Activated T-cell treated with anti-CD3 and anti-CD28 coated beads, Interleukin-2, amount 50 U/mL, for 48 hours (primary cell): ENCODE measurements at places on chromosomes 16 and 17.
A peak's percentile ranks its signal among the peaks of the same experiment; 100 is the strongest.

DNA sequence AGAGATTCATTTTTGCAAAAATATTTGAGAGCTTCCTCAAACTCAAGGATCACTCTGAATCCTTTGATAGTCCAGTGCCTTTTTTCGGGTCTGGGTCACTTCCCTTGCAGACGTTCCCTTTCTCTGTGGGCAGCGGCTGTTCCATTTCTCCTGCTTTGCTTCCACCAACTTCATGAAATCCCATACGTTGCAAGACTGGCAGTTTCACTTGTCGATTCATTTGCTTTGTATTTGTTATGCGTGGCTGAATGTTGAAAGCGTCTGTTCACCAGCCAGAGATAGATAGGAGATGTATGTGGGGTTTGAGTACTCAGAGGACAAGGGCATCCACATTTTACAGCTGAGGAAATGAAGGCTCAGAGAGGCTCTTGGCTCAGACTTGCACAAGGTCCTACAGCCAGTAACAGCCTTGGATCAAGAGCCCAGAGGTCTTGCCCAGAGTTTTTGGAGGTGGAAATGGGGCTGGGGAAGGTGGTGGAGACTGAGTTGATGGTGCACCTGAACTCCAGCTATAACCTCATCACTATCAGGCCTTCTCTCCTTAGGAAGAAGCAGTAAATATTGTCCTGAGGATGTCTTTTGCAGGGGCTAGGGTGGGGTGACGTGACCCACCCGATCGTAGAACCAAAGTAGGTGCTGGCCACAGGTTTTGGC is 1.3 kb upstream of the CCDC102A start:
- peak; percentile 46 for DNase-seq

GRCh38 chr17:46875849-46876352 is 24.5 kb downstream of the WNT9B start:
- no peak for DNase-seq

- DNase-seq, result no peak
These were observed 46.1 kb downstream of the ANKRD11 start for GRCh38 chr16:89444151-89444723.

DNA sequence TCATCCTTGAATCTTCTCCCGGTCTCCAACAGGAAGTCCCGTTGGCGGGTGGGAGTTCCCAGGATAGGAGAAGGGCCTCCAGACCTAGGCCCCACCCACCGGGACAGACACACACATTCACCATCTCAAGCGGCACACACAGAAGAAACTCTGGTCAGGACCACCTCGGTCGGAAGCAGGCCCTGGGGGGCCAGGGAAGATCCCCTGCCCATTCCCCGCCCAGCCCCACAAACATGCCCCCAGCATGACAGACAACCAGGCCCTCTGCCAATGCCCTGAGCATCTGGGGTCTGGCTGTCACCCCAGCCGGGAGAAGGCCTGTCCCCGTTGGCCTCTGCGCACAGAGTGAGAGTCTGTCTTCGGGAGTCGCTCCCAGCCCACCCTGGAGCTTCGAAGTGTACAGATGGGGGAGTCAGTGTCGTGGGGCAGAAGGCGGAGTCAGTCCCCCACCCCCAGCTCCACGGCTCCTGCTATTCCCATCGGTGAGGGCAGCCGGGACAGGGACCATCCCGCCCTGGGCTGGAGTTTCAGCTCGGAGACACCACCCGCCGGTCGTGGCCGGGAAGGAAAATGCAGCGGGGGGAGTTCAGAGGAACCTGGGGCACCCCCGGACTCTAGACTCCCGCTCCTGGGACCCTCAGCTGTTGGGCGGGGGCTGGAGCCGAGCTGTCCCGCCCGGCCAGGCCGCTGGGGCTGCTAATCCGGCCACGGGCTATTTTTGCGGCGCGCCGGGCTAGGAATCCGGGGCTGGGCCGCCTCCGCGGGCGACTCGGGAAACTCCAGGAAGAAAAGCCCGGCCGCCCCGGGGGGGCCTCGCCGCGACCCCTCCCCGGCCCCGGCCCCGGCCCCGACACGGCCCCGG is 660 bp downstream of the RHBDF1 start:
- no peak for DNase-seq

GRCh38 chr17:67833946-67834631 is 8.8 kb downstream of the BPTF start:
- DNase-seq, result no peak

GRCh38 chr17:80005360-80006338 is 30.0 kb downstream of the TBC1D16 start:
- peak; percentile 80 for DNase-seq

DNA sequence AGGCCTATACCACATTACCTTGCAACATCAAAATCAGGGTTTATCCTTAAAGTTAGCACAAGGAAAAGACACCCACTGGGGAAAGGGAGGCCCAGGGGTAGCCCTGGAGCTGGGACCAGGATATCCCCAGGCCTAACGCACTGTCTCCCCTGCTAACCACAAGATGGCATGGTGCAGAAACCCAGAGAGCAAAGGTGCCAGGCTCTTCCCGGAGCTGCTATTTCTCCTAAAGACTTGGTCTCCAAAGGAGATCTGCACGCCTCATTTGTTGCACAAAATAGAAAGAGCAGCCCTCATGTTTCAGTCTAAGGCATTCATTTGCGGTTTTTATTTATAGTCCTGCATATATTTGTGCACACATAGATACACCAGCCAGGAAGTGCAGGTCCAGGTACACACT is 408.6 kb downstream of the SOX9 start:
- DNase-seq, result no peak

DNA sequence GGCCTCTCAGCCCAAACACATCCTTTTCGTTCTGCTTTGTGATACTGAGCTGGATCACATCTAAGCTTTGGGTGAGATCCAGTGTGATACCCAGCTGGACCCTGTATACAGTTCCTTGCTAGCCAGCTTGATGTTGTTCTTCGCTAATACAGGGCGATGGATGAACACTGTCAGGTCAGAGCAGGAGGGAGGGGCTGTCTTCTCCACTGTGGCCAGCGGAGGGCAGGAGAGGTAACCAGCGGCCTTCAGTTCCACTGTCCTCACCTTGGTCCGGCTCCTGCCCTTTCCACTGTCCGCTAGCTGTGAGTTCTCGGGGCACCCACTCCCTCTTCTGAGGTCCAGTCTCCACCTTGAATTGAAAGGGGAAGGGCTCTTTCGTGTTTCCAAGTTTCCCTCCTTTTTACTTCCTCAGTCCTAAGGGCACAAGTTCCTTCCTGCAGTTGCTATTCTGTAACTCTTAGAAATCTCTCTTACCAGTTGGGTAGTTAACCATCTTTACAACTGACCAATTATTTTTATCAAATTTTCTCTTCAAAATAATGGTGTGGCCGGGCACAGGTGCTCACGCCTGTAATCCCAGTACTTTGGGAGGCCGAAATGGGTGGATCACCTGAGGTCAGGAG is 3.0 kb upstream of the ZNF213 start:
- peak; percentile 69 for DNase-seq

- DNase-seq, result peak; percentile 54
These were observed 56.0 kb downstream of the TNFRSF13B start for GRCh38 chr17:16915752-16916556.

GRCh38 chr17:45408611-45409421 is 23.9 kb downstream of the ARHGAP27 start:
- peak; percentile 21 for DNase-seq

DNA sequence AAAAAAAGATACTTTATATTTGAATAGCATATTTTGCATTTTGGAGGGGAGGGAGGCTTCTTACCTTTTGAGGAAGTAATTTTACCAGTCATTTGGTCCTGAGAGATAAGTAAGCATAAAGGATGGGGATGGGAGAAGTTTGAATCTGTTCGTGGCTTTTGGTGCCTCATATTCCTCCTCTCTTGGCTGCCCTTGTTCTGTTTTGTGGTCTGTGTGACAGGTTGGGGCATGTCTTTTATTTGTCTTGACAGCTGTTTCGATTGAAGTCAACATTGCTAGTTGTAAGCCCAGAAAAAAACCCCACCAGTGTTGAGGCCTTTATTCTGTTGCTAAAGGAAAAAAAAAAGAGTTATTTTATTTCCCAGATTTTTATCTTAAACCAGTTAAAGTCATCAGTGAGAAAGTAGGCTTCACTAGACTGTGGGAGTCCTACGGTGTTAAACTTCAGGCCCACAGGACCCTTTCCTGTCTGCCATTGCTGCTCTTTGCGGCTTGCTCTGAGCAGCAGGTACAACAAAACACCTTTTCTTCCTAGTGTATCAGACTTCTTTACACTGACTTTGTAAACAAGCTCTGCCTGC is 11.4 kb downstream of the SLC7A6 start:
- no peak for DNase-seq

DNA sequence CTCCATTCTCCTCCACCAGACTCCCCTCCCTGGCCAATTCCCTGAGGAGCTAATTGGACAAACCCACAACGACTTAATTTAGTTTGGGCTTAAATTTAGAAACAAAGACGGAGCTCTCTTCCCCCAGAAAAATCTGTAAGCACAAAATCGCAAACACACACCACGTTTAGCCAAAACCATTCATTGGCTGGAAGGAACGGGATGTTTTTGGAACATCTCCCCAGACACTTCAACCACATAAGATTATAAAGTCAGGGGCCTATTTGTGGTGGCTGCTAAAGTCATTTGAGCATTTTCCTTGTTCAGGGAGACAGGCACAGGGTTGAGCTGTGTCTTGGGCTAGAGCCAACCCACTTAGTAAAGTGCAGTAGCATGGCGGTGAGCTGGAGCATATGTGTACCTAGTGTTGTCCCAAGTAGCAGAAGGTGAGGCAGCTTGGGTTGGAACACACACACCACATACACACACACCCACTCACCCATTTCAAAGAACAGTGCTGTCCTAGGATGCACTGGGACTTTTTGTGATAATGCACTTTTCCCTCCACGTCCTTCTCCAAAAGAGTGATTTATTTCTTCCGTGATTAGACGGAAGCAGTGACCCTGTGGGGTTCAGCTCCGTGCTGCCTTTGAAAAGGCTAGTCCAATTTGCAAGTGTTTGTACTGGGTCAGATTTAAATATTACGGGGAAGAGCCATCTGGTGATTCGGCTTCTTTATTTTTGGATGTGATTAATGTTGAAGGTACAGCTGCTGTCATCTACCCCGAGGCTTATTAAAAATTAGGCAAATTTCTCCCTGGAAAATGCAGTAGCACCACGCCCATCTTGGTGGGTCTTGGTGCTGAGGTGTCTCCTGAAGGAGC is 32.2 kb downstream of the ELAC2 start:
- no peak for DNase-seq

DNA sequence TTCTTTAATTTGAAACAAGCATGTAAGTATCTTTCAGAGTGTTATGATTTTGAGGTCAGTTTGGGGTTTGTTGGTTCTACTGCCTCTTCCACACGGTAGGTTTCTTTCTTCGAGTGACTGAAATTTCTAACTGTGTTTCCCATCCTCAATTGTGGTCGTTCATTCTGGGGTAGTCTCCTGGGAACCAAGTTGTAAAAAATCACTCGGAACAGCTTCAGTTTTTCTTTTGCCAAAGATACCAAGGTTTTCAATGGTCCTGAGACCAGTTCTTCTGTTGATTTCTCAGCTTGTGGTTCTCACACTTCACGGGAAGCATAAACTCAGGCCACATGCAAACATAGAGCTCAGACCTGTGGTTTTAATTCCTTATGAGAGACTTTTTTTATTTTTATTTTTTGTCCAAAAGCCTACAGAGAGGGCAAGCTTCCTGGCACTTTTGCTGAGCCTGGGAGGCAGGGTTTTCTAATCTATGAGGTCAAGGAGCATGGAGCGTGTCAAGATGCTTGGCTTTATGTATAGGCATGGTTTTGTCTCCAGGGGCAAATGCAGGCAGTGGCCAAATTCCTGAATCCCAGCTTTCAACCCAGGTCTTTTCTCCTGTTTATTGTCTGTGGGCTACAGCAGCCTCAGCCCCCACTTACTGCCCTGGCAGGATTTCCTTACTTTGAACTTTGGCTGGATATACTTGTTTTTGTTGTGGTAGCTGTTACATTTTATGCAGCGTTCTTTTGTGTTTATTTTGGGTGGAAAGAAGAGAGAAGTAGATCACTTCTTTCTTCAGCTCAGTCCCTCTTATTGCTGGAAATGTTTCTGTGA is 32.9 kb downstream of the HS3ST3A1 start:
- no peak for DNase-seq

- DNase-seq, result peak; percentile 61
These were observed 28.3 kb downstream of the G6PC1 start for GRCh38 chr17:42928714-42929496.

GRCh38 chr16:48444574-48444973 is 59.4 kb upstream of the SIAH1 start:
- DNase-seq, result no peak

DNA sequence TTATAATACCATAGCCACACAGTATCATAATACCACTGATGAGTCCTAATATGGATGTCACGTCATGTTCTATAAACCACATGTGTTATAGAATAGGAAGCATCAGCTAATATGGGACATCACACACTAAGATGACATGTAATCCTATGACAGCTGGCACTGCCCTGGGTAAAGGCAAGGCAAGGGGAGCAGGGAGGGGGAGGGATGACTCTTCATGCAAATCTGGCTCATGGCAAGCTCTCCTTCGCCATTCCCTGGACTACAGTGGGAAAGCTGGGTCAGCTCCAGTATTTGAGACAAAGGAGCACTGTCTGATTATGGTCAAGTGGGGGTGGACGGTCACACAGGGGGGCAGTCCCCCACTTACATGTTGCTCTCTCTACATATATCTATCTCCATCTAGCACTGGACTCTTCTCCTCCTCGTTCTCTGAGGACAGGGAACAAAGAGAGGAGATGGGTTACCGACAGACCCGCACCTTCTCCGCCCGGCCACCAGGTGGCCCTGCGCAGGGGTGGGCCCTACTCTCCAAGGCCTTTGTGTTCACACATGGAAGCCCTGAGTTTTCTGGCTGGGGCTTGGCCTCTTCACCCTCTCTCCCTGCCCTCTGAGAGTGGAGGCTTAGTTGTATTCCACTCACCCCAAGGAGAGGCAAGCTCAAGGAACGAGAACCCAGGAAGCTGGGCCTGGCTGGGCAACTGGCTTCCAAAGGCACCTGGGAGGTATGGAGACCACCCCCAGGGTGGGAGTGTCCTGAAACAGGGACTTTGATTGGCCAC is 23.4 kb upstream of the MPO start:
- peak; percentile 72 for DNase-seq

DNA sequence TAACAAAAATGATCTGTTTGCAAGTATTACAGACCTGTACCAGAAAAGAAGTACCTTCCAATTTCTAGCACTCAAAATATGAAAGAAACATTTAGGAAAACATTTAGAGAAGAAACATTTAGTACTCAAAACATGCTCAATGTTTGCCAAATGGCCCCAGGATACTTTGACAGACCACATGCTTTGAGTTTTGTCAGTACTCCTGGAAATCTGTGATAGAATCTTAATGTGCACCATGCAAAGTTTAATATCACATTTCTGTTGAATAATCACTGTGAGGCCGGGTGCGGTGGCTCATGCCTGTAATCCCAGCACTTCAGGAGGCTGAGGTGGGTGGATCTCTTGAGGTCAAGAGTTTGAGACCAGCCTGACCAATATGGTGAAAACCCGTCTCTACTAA is 8.5 kb upstream of the ZC3H7A start:
- DNase-seq, result no peak
